ENCODE measurements at places on chromosomes 5 and 9.

GRCh38 chr9:135525241-135526088 lies 4.2 kb downstream of the LCN1 start:
- no peak for DNase-seq

GRCh38 chr9:134551644-134552348 lies 89.8 kb upstream of the COL5A1 start:
- no peak for DNase-seq

GRCh38 chr5:180090098-180090768 lies 18.7 kb upstream of the RNF130 start:
- peak; percentile 68 for DNase-seq

GRCh38 chr9:121838746-121839669 lies 187.6 kb downstream of the DAB2IP start:
- no peak for DNase-seq

- DNase-seq: no peak
Observed at GRCh38 chr5:173201636-173202265, 33.3 kb downstream of the NKX2-5 start.

DNA sequence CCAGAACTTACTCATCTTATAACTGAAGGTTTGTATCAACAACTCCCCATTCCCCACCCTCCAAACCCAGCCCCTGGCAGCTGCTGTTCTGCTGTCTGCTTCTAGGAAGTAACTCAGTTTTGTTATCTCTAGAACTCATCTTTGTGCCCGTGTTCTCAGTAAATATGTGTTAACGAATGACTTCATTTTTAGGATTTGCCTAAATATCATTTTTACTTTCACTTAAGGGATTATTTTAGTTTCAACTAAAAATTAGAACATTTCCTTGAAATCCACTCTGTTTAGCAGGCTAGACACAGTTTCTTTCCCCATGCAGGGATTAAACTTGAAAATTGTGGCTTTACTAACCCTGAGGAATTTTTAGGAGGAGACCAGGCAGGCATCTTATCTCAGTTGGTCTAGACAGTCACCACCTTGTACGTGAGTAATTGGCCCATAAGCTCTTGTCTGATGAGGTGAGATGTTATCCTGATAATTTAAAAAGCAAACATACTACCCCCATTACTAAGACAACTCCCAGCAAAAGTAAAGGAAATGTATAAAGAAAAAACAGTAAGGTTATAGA lies 68.2 kb upstream of the TNFAIP8 start:
- no peak for DNase-seq

DNA sequence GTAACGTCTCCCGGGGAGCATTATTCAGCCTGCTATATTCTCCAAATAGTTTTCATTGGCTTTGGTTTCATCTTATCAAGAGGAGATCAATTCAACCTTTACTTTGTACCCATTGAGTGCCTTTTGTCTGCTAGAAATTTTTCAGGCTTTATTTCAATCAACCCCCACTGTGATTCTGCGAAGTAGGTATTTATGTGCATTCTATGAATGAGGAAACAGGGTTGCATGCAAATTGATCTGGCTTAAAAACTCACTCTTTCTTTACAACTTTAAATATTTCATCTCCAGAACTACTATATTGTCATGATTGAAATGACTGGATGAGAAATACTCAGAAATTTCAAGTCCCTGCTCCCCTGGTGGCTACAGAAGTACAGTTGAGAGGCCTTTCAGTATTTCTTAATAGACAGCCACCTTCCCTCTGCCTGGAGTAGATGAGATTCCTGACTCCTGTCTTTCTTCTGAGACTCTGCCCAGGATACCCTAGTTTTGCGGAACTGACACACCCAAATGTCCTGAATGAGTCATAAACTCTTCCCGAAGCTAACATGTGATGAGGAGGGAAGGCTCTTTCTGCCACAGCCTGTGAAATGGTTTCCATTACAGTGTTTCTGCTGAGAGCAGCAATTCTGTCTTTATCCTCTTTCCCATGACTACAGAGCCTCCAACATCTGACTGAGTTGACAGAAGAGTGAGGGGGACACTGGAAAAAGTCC lies 52.6 kb upstream of the TNC start:
- DNase-seq: no peak

DNA sequence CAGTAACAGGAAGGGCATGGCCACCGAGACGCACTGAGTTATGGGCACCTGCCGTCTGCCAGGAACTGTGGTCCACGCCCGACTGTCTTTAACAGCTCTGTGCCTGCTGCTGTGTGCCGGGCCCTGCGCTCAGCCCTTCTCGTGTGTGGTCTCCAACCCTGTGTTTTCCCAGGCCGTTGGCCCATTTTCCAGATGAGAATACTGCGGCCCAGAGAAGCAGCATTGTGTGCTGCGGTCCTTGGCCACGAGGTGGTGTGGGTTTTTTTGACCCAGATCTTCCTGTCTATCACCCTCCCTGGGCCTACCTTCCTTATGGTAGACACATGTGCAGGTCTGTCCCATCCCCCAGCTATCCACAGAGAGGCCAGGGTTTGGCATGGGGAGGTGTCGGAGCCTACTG lies 47.0 kb downstream of the RXRA start:
- no peak for DNase-seq

DNA sequence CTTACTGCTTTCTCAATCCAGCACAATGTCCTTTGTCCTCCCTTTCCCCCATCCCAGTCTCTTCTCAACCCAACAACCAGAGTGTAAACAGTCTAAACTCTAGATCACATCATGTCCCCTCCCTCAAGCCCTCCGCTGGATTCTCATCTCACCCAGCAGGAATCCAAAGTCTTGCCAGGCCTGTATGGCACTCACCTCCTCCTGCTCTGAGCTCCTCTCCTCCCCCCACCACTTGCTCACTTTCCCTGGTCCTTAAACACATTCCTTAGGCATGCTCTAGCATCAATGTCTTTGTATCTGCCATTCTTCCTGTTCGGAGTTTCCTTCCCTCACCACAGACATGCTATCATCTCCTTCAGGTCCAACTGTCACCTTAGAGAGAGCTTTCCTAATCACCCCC lies 78.8 kb downstream of the NIPSNAP3B start:
- no peak for DNase-seq

GRCh38 chr9:82148426-82148810 lies 159.8 kb downstream of the SPATA31D1 start:
- no peak for DNase-seq

- DNase-seq: no peak
Observed at GRCh38 chr5:90161414-90161813, 248.1 kb downstream of the CETN3 start.

DNA sequence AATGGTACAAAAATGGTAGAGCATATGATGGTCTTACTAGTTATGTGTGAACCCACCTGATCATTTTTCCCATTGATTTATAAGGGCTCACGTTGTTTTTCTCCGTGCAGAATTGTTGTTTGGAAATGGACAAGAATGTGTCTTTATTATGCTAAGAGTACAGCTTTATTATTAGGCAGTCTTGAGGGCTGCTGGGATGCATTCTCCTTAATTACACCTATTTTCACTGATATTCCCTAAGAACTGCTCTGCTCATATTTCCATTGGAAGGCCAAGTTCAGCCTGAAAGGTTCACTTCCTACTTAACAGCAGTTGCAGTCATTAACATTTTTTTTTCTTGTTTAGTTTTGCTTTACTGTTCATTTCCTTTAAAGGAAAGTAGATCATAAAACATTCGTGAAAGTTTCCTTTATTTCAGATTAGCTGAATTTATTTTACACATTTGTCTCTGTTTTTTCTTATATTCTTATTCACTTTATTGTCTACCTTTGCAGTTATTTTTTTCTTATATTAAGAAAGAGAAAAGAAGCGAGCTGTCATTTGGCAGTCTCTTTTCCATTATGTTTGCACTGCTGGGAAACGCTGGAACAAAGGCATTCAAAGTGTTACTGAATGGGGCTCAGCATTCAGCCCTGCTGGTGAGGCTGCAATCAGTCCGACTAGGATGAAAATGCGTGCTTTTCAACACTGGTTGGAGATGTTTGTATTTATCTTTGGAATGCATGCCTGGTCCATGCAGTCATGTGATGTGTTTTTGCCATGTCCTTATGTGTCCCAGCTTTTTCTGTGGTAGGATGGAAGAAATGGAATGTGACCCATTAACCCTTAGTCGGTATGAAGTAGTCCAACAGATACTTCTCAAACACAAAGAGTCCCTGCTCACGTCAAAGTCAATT lies 602.7 kb upstream of the ZNF608 start:
- DNase-seq: no peak

DNA sequence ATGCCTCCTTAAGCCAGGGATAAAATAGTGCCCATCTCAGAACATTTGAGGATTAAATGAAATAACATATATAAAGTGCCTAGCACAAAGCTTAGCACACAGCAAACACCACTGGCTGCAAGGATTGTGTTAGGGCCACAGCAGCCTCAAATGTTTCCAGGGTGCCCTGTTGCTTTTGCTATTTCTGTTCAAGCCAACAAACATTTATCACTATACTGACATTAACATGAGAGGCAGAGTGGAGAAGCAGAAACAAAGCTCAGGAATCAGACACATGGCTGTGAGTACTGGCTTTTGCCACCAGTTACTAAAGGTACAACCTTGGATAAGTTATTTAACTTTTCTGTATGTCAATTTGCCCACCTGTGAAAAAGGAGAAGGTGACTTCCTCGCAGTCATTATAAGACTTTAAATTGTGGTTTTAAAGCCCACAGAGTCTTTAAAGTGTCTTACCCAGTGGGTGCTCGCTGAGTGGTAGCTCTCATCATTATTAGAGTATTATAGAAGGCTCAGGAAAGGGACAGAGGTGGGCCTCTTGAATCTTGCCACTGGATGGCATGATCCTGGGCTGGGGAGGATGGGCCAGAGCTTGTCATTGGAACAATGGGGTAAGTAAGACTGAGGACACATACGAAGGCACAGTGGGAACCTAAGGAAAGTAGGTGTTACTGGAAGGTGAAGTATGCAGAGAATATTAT lies 98.2 kb downstream of the MARCHF3 start:
- no peak for DNase-seq
